ENCODE measurements at places on chromosomes 7 and 10.
A peak's percentile ranks its signal among the peaks of the same experiment; 100 is the strongest.

DNA sequence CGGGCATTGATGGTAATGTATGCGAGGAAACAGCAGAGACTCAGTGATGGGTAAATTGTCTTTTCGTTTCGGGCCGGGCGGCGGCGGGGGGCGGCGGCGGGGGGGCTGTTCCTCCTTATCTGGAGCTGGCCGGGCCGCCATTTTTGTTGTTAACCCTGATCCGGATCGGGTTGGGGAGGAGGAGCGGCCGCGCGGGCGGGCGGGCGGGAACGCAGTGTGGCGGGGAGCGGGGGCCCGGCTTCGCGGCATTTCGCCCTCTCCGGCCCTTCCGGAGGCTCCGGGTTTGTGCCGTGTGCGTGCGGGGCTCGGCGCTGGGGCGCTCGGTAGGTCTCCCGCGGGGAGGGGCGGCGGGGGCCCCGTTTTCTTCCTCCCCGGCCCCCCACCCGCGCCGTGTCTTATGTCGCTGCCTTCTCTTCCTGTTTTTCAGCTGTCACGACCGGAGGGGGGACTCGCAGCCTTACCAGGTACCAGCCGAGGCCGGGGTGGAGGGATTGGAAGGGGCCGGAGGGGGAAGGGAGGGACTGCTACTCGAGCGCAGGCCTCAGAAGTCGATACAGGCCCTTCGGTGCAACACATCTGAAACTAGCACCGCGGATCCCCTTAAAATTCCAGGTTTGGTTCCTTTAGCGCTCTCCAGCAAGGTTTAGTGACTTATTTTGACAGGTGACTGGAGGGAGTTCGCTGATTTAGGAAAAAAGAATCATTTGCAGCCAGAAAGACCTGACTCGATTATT is 820 bp downstream of the WAC start:
- DNase-seq, result peak; percentile 57

DNA sequence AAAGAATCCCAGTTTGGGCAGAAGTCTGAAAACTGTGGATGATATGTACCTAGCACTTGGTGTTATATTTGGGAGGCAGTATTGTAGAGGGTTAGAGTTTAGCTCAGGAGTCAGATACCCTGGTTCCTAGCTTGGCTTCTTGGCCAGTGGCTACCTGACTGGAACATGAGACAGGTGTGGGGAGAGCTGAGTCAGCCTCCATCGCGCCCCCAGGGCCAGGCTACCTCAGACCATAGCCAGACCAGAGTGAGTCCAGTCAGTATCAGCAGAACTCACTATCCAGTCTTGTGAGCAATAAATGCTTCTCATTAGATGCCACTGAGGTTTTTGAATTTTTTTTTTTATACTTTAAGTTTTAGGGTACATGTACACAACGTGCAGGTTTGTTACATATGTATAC is 26.0 kb downstream of the CYP3A5 start:
- no peak for DNase-seq

- no peak for DNase-seq
These were observed 28.1 kb upstream of the SLC29A3 start for GRCh38 chr10:71290806-71291527.

- no peak for DNase-seq
These were observed 4.4 kb upstream of the TBX20 start for GRCh38 chr7:35258125-35258867.

DNA sequence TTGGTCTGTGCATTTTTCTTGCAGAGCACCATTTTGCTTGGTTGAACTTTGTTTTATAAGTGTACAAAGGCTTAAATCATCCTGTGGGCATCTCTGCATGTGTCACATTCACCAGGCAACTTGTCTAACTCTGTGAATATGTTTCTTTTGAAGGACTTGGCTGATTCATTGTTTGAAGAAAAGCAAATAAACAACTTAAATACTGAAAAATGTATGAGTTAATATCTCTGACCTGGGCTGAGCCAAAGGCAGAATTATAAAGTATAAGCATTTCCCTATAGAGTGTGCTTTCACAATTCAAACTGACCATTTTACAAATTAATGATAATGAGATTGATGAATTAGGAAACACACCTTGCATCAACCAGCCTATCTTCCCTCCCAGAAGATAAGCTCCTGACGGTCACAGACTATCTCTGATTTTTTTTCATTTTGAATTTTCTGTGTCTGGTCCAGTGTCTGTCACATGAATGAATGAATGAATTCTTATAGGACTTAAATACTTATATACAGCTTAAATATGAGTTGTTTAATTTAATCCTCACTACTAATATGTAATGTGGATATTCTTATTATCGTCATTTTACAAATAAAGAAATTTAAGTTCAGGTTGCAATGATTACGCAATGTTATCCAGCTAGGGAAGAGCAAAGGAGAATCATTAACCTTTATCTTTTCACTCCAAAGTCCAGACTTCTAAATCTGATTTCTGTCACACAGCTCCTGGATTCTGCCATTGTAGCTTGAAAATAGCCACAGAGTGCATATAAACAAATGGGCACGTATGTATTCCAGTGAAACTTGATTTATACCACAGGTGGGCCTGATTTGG is 182.0 kb upstream of the PHYHIPL start:
- no peak for DNase-seq

GRCh38 chr10:102230264-102230860 is 4.3 kb downstream of the ELOVL3 start:
- DNase-seq, result peak; percentile 42

DNA sequence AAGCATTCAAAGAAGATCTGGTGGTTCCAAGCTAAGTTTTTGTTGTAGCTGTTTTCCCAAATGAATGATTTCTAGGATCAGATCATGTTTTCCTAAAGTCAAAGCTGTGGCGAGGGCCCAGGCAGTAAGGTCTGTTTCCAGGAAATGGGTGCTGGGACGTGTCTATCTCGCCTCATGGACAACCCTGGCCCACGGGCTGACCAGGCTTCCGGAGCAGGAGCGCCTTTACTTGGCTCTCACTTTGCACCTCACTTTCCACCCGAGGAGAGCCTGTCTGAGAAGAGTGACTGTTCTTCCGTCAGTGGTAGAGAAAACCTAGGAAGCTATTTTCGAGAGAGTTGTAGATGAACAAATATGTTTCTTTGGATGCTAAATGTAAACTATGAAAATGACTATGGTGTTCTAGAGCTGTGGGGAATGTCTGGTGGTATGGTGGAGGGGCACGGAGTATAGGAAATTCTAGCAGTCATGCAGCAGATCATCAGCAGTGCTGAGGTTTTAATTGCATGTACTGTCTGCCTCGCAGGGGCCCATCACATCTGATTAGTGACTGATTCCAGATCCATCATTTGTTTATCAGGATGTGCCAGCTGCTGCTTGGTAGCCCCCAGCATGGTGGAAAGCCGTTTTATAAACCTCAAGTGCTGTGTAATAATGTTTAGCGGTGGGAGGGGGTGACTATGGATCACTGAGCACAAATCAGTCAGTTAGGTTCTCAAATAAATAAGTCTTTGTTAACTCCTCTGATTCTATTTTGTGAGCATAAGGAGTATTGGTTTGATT is 66.6 kb downstream of the VWC2 start:
- no peak for DNase-seq

DNA sequence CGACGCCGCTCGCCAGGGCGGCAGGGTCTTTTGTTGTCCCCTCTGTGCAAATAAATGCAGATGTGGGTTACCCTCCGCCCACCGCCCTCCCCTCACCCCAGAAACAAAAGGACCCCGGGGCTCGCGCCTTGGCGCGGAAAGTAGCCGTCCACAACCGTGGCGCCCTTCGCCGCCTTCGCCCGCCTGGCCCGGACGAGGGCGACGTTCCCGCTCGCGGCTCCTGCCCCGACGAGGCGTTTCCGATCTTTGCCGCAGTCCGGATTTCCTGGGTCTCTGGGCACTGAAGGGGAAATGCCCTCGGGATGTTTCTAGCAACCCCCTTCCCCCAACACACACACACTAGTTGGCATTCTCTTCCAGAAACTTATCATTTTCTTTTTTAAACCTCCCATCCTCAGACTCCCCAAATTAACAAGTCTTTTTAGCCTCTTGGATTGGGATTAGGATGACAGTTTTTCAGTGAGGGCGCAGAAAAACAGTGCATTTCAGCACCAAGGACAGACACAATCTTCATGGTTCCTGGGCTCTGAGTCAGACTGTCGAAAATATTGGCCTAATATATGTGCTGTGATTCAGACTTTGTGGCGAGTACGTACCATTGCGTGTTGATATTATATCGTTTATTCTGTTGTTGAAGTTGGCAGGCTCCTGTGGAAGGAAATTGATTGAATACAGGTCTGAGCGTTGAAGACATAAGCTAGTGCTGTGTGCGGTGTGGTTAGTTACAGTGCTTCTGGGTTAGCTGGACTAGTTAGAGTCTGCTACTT is 771 bp downstream of the PHYHIPL start:
- DNase-seq, result no peak

DNA sequence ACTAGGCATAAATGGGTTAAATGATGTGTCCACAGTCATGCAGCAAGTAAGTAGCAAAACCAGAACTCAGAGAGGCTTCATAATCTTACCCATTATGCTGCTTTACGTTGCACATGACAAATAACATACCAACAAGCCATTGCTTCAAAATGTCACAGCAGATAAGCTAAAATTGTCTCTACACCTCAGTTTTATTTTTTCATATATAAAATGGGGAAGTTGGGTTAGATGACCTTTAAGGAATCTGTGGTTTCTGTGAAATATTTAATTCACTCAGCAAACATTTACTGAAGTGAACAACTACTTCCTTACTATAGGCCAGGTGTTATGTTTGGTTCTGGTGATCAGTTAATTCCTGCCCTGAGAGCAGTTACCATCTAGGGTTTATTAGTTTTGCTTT is 2.2 kb upstream of the ASCC1 start:
- no peak for DNase-seq

DNA sequence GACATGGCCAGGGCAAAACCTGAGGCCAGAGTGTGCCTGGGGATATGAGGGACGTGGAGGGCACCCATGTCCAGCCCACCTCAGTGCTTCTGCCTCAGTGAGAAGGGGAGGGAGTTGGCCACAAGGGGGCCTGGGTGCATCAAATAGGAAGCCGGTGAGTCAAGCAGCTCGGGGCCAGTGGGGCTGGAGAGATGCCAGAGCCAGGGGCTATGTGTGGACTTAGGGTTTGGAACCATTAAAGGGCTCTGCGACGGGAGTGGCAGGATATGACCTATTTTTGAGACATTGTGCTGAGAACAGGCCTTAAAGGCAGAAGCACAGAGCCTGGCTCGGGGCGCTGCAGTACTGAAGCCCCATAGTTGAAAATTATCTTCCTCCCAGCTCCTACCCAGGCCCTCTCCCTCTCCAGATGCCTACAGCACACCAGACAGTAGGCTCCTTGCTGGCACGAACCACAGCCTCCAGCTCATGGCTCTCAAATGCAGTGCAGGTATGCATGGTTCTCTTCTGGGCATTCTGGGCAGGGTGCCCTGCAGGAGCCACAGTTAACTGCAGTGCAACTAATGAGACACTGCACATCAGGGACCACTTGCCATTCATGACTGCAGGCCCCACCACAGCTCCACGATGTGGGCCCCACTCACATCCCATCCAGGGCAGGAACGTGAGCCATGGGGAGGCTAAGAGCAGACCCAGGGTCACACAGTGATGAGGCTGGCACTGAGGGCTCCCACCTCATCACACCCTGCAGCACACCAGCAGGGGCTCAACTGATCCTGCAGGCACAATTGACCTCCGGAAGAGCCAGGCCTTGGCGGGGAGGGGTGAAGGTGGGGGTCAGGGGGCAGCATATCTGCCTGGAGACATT is 7.2 kb upstream of the PGAM2 start:
- DNase-seq, result peak; percentile 34

- DNase-seq, result no peak
These were observed 57.9 kb downstream of the NOD1 start for GRCh38 chr7:30420662-30421061.

- no peak for DNase-seq
These were observed 13.7 kb downstream of the PRPS1L1 start for GRCh38 chr7:18013936-18014335.

DNA sequence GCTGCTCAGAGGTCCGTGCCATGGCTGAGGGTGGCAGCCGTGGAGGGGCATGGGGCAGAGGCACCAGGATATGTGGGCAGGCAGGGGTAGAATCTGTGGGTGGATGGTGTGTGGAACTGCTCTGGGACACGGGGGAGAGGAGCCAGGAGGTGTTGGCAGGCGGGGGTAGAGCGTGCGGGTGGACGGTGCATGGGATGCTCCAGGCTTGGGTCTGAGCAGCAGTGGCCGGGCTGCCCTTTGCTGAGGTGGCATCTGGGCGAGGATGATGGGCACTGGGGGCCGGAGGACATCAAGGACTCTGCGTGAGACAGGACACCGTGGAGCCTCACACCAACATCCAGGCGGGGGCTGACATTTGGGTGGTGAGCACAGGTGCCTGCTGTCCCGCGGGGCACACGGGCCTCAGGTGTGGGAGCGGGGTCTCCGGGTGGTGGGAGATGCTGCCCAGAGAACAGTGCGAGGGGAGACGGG is 46.2 kb downstream of the JAKMIP3 start:
- no peak for DNase-seq

Data from CD4-positive, alpha-beta T cell treated with Interferon alpha-2 for 1 hour (primary cell).